SJSA1 (cell line): ENCODE measurements at places on chromosomes 11 and 22.

DNA sequence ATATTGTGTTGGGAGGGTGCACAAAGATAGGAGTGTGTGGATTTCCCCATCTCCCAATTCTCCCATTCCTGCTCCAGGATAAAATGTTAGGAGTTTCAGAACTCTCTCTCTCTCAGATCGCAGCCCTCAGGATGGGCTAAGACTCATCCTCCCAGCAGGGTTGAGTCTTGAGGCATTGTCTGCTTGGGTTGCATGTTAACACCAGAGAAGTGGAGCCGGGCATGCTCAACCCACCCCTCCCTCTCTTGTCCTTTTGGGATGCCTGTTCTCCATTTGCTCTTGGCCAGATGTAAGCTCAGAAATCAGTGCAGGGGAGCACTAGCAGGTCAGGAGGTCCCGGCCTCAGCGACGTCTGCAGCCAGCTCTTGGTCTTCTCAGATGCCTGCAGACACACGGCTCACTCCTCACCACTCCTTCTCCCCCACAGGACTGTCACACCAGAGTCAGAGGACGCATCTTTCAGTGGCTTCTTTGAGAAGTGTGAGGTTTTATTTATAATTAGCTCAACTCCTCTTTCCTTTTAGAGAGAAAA, 1456.5 kb downstream of the TBC1D22A start:
- no peak for DNase-seq

- peak; percentile 32 for DNase-seq
These were observed 10.4 kb upstream of the SPINDOC start for GRCh38 chr11:63802637-63803414.

- DNase-seq, result no peak
These were observed 9.4 kb downstream of the ADAMTS15 start for GRCh38 chr11:130457623-130458409.

- no peak for DNase-seq
These were observed 106.5 kb downstream of the ST3GAL4 start for GRCh38 chr11:126461996-126462395.

DNA sequence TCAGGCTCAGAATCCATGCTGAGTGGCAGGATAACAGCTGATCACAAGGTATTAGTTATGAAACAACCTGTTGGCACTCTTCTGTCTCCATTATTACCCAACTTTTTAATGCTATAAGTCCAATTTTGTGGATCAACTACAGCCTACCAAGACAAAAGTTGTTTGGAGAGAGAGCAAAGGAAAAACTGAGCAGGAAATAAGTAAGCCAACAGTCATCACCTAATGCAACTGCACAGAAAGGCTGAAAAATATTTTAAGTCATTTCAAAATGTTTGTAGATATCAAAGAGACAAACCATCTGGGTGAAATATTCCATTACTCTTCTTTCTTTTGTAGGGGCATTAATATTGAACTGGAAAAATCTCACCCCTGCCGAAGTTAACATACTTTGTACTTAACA, 41.6 kb downstream of the FDX1 start:
- no peak for DNase-seq

- peak; percentile 70 for DNase-seq
These were observed 36.3 kb upstream of the CFAP300 start for GRCh38 chr11:102010776-102011494.

DNA sequence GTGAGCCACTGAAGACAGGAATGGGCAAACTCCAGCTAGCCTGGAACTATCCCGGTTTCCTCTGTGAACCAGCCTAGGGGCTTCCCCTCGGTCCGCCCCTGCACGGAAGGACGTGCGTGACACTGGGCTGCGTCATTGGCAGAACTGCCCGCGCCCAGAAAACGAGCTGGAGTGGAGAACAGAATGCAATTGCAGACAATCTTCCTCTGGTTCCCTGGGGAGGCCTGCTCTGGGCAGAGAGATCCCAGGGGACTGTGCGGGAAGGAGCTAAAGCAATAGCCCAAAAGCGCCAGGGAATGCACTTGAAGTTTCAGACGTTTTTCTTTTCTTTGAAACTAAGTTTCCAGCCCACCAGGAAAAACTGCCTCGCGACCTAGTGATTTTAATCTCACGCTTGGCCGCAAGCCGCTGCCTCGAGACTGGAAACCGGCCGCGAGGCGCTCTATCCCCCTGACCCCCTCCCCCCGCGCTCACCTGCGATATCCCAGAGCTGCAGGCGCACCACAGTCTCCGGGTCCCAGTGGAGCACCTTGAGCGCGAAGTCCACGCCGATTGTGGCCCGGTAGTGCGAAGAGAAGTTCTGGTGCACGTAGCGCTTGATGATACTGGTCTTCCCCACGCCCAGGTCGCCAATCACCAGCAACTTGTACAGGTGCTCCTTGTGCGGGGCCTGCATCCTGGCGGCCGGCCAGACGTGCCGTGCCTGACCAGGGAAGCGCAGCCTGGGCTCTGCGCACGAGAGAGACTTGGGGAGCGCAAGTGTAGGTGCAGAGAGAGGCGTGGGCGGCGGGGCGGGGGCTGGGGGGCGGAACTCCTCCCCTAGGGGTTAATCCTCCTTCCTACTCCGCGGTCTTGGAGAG, at the start of gene RAB38:
Gene RAB38, minus strand, starts transcription at position 735 of the 860 bp plus-strand sequence. Its CDS starts 59 bp downstream, at position 676.
- DNase-seq, result no peak

- DNase-seq, result no peak
These were observed 3.0 kb downstream of the FBXO7 start for GRCh38 chr22:32477596-32477995.

- DNase-seq, result no peak
These were observed 148.1 kb downstream of the FAM76B start for GRCh38 chr11:95641495-95641894.

DNA sequence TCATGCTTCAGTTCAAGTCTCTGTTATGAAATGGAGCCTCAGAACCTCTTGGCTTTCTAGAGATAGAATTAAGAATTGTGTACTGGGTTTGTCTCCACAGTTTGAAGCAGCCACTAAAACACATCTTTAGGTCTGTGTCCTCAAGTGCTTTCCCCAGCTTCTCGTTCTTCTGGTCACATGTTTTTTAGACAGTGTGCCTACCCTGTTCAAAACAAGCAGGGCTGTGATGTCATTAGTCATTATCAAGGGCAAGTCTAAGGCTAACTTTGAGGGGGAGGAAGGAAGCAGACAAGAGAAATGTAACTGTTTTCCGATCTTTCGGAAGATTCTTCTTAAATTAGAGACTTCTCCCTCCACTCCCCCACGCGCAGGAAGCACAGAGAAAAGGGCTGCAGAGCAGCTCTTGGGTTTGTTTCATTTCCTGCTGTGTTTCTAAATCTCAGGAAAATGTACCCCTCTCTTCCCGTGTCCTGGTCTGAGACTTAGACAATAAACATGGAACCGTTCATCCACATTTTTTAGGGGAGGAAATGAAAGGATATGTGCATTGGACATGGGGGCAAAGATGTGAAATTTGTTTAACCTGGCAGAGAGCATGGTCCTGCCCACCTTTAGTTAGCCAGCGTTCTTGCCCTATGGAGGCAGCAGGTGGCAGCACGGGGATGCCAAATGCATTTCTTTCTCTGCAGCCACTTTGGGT, 3.1 kb downstream of the AKIP1 start:
- no peak for DNase-seq

- DNase-seq, result no peak
These were observed 40.0 kb downstream of the AMBRA1 start for GRCh38 chr11:46553814-46554212.

DNA sequence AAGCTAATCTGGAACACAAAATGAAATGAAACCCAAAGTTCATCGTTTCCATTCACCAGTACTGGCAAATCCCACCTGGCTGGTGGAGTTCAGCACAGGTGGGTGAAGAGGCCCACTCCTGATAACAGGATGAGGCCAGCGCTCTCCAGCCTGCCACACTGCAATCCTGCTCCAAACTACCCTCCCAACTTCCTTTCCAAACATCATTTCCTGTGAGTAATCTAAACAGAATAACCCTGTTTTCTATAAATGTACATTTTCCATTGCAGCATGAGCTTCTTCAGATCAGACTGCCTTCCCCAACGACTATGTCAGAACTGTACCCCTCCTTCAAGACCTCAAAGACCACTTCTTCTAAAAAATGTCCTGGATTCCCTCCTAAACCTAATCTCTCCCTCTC, 15.9 kb upstream of the NFRKB start:
- DNase-seq, result no peak

DNA sequence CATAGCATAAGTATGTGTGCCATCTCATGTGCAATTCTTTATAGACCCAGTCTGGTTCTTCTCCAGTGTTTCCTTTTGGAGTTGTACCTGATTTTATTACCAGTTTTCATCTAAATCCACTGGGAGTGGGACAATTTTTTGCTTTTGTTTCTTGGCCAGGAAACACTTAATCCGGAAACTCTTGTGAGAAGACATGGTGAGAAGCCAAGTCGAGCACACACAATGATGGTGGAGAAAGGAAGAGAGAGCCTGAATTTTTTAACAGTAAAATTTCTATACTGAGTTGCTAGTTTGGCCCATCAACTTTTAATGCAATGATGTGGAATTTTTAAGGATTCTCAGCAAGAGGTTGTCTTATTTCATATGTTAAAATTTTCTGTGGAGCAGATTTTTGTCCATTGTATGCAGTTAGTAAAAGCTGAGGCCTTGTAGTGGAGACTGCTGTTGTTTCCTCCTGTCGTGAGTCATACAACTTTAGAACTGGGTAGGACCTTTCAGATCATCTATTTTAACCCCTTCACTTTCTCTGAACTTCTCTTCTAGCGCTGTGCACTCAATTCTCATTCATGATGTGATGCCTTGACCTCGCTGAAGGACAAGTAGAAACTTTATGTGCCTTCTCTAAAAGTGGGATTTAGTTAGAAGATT, 17.1 kb downstream of the FAR1 start:
- no peak for DNase-seq

- no peak for DNase-seq
These were observed 54.3 kb downstream of the CTNND1 start for GRCh38 chr11:57815877-57816276.

DNA sequence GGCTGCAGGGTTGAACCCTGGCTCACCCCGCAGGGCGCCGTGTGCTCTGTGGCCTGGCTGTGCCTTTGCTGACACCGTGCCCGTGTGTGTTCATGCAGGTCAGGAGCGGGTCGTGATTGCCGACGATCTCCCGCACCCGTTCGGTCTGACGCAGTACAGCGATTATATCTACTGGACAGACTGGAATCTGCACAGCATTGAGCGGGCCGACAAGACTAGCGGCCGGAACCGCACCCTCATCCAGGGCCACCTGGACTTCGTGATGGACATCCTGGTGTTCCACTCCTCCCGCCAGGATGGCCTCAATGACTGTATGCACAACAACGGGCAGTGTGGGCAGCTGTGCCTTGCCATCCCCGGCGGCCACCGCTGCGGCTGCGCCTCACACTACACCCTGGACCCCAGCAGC, 47.0 kb upstream of the PPP6R3 start:
- DNase-seq, result no peak

DNA sequence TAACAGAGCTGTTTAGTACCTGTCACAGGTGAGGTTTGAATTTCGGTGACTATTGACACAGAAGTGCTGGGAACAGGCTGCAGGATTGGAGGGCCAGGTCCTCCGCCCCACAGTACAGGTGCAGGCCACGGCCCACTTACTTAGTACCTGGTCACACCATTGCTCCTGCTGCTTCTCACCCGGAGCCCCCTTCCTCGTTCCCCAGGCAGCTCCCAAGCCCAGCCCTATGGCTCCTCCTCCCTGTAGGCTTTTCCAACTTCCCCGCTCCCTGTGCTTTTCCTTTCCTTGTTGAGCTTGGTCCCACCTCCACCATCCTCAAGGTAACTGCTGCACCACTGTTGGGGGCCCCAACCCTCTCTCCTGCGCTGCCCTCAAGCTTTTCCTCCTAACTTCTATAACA, 27.9 kb upstream of the ANO1 start:
- peak; percentile 47 for DNase-seq

- no peak for DNase-seq
These were observed 4.8 kb downstream of the PHLDA2 start for GRCh38 chr11:2924381-2924780.

DNA sequence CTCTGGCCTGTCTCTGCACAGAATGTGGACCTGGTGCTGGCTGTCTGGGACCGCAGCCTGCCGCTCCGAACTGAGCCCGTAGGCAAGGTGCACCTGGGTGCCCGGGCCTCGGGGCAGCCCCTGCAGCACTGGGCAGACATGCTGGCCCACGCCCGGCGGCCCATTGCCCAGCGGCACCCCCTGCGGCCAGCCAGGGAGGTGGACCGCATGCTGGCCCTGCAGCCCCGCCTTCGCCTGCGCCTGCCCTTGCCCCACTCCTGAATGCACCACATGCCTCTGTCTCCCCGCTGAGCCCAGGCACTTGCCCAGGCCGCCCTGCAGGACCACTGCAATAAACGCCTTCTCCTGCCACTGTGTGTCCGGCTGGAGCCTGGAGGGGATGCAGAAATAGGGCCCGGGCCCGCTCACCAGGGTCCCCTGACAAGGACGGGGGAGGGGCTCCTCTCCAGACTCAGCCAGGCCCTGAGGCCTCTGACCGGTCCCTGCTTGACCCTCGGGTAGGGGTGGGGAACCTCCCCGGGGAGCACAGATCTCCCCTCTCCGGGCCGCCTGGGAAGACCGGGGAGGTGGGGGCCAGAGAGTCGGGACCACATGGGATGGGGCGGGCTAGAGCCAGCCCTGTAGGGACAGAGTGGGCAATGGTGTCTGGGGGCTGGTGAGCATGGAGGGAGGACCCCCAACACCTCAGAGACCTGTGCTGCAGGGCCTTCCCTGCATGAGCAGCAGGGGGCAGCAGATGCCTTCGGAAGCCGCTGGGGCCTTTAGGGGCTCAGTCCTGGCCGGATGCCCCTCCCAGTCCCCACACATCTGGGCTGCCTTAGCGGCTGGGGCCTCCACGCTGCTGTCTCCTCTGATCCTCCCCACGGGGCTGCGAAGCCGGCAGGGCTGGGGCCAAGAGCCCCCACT, 1.4 kb upstream of the TNNI2 start:
- peak; percentile 44 for DNase-seq

GRCh38 chr11:102367364-102367763, 20.4 kb downstream of the BIRC2 start:
- DNase-seq, result no peak

DNA sequence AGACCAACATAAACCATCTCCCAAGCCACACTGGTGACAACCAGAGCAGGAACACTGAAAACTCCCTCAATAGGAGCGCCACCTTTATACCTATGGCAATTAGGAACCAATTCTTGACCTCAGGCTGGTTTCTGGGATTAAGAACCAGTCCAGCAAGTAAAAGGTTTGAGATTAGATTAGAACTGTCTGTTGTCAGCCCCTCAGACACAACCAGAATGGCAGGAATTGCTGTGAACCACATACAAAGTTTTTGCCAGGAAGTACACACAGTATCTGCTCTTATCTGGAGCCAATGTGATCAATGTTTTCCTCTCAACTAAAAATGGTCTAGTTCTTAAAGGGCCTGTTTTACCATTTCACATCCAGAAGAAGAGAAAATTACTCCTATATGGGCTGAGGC, 55.2 kb downstream of the RBFOX2 start:
- no peak for DNase-seq

GRCh38 chr22:41243361-41243760, 2.6 kb upstream of the CHADL start:
- DNase-seq, result peak; percentile 44
